A549 treated with Mapracorat at 1 μM for 4 hours (cell line): ENCODE measurements at places on chromosomes 2 and 18. TPM values are rescaled to one million over a fixed set of nuclear protein-coding genes. Genes with fewer than 3 reads are reported as not detected.

NEU2 gene
- total RNA-seq = not detected in 5 replicates

SLC38A11 gene
- total RNA-seq = not detected in 5 replicates

HAAO gene
- total RNA-seq = not detected in 5 replicates

ABCB11 gene
- total RNA-seq = 0.01 TPM in 1 of 5 replicates, not detected in the others

POTEJ gene
- total RNA-seq = not detected in 5 replicates

SIX3 gene
- total RNA-seq = 1.2 to 2.4 TPM (median 1.9 TPM) in 5 replicates

ABCG5 gene
- not detected in 5 replicates for total RNA-seq

DHRS9 gene
- total RNA-seq = 2.7 to 4.3 TPM (median 3.4 TPM) in 5 replicates

MRPS5 gene
- total RNA-seq = 71.3 to 79.1 TPM (median 72.9 TPM) in 5 replicates

LIMS2 gene
- total RNA-seq = 6.5 to 8.7 TPM (median 7.0 TPM) in 5 replicates

ANKRD36C gene
- total RNA-seq = 3.0 to 6.9 TPM (median 4.2 TPM) in 5 replicates

CCDC85A gene
- total RNA-seq = 0.22 to 0.27 TPM (median 0.24 TPM) in 5 replicates

C2orf80 gene
- not detected in 5 replicates for total RNA-seq

DNAH7 gene
- total RNA-seq = 0.84 to 1.3 TPM (median 1.0 TPM) in 5 replicates

YWHAQ gene
- 887 to 1,003 TPM (median 952 TPM) in 5 replicates for total RNA-seq

TFCP2L1 gene
- 14.5 to 18.6 TPM (median 17.4 TPM) in 5 replicates for total RNA-seq

CD28 gene
- total RNA-seq = not detected in 5 replicates

ABCG8 gene
- not detected in 5 replicates for total RNA-seq

ZSWIM2 gene
- total RNA-seq = not detected in 5 replicates

TXNDC2 gene
- 0.06 to 0.45 TPM (median 0.19 TPM) in 5 replicates for total RNA-seq

CCL20 gene
- 4.2 to 9.2 TPM (median 6.9 TPM) in 5 replicates for total RNA-seq

LRPPRC gene
- 83.2 to 106 TPM (median 97.7 TPM) in 5 replicates for total RNA-seq

FBXO48 gene
- total RNA-seq = 0.39 to 0.61 TPM (median 0.55 TPM) in 5 replicates

FAM237A gene
- not detected in 5 replicates for total RNA-seq

MOCOS gene
- total RNA-seq = 2.6 to 3.0 TPM (median 2.7 TPM) in 5 replicates

CIDEA gene
- total RNA-seq = not detected in 5 replicates
